Astrocyte (in vitro differentiated cells and primary cell): ENCODE measurements at places on chromosomes 6 and 20. TPM values are rescaled to one million over a fixed set of nuclear protein-coding genes. Genes with fewer than 3 reads are reported as not detected.

- H3K36me3 ChIP-seq = no peaks in the 10 kb centered on the region
- H3K4me1 ChIP-seq = no peaks in the 10 kb centered on the region
These were observed 76.6 kb upstream of the CST7 start for GRCh38 chr20:24872291-24873024.

GHRH gene
- not detected in 2 replicates for total RNA-seq

HM13 gene
- total RNA-seq = 399 and 435 TPM in 2 replicates

SLC17A3 gene
- total RNA-seq = not detected in 2 replicates

- peak overlapping the region; percentile 99 for H3K4me3 ChIP-seq
- H3K27ac ChIP-seq = peak overlapping the region; percentile 99
- H3K27me3 ChIP-seq = no peaks in the 10 kb centered on the region
- H3K4me1 ChIP-seq = peaks cover 19% of the 10 kb centered on the region
- DNase-seq = no peak
These were observed 616 bp downstream of the CHMP4B start for GRCh38 chr20:33811776-33812151.

DNA sequence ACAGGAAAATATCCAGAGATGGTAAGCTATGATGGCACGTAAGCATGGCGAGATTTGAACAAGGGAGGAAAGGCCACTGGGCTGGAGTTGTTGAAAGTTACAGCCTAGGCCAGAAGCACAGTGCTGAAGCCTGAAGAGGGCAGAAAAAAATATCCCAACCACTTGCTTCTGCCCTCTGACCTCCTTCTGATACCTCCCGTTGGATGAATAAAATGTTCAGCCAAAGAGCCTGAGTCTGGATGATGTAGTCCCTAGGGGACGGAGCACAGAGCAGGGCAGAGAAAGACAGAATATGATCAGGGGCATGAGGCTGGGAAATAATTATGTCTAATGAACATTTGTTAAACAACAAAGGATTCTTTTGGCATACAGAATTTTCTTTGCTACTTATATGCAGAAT is 19.7 kb downstream of the KLHL31 start:
- no peak for DNase-seq
- no peak overlapping the region for H3K27ac ChIP-seq
- no peaks in the 10 kb centered on the region for H3K27me3 ChIP-seq

- H3K36me3 ChIP-seq = no peaks in the 10 kb centered on the region
- DNase-seq = no peak
- H3K4me3 ChIP-seq = no peak overlapping the region
- no peak overlapping the region for H3K27ac ChIP-seq
- H3K27me3 ChIP-seq = no peaks in the 10 kb centered on the region
- no peaks in the 10 kb centered on the region for H3K4me1 ChIP-seq
These were observed 128.5 kb downstream of the TRDN start for GRCh38 chr6:123508290-123508689.

DNA sequence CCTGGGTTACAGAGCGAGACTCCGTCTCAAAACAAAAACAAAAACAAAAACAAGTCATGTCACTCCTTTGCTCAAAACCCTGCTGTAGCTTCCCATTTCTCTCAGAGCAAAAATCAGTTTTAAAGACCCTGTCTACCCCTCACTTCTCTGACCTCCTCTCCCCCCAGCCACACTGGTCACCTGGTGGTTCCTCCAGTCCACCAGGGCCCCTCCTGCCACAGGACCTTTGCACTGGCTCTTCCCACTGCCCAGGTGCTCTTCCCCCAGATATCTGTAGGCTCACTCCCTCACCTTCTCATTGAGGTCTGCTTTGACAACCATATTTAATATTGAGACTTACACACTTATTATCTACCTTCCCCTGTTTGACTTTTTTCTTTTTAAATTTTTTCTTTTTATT is 4.9 kb upstream of the TEAD3 start:
- no peak for DNase-seq
- H3K36me3 ChIP-seq = no peaks in the 10 kb centered on the region
- peaks cover 17% of the 10 kb centered on the region for H3K4me1 ChIP-seq

PRL gene
- not detected in 2 replicates for total RNA-seq

AKAP7 gene
- total RNA-seq = 4.6 and 4.9 TPM in 2 replicates

DNA sequence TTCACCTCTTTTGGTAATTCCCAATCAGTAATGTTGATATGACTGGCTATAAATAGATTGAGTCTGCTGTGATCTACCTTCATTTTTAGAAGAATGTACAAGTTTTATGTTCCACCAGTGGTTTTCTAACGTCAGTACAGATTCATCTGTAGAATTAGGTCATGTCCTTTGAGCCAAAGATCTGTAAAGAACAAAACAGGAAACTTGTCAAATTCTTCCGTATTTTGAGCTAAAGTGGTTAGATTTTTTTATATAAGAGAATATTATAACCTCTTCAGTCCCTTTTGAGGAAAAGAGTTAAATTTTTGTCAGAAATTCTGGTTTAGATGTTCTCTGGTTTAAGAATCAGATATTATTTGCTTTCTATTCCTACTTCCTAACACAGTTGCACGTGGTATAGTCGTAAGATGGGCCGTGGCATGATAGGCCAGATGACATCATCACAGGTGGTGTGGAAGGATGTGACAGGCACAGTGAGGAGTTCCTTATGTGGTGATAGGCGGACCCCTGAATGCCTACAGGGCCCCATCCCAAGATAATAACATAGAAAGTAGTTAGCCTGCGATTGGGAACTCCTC is 62.3 kb downstream of the SNX9 start:
- H3K27ac ChIP-seq = no peak overlapping the region
- DNase-seq = no peak
- peaks cover 31% of the 10 kb centered on the region for H3K36me3 ChIP-seq
- H3K4me1 ChIP-seq = no peaks in the 10 kb centered on the region
- H3K4me3 ChIP-seq = no peak overlapping the region

AGPAT1 gene
- 94.8 and 98.1 TPM in 2 replicates for total RNA-seq

GRCh38 chr20:12058216-12058615 is 140.5 kb downstream of the BTBD3 start:
- no peaks in the 10 kb centered on the region for H3K27me3 ChIP-seq
- H3K36me3 ChIP-seq = no peaks in the 10 kb centered on the region
- DNase-seq = peak; percentile 42
- H3K4me3 ChIP-seq = no peak overlapping the region
- no peak overlapping the region for H3K27ac ChIP-seq

- H3K36me3 ChIP-seq = no peaks in the 10 kb centered on the region
- H3K4me1 ChIP-seq = no peaks in the 10 kb centered on the region
- no peak overlapping the region for H3K4me3 ChIP-seq
- no peak for DNase-seq
These were observed 89.5 kb downstream of the NCOA3 start for GRCh38 chr20:47591231-47591630.

- H3K27ac ChIP-seq = no peak overlapping the region
- H3K36me3 ChIP-seq = no peaks in the 10 kb centered on the region
- no peaks in the 10 kb centered on the region for H3K27me3 ChIP-seq
- no peak for DNase-seq
These were observed 4.9 kb upstream of the FAM83C start for GRCh38 chr20:35297155-35297554.

DNA sequence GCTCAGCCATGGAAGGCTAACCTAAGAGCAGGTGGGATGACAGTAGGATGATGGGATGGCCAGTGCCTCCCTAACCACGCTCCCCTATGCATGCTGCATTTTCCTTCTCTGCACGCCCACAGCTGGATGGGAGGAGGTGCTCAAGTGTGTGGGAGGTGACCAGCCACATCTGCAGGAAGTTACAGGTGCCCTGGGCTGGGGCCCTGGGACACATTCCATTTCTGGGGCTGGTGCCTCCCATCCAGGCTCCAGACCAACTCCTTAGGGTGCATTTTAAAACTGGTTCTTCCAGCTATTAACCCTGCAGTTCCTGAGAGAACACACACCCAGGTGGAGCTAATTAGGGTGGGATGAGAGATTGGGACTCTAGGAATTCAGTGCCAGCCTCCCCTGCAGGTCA is 135.3 kb upstream of the ARMC2 start:
- no peaks in the 10 kb centered on the region for H3K27me3 ChIP-seq
- no peak overlapping the region for H3K27ac ChIP-seq
- H3K36me3 ChIP-seq = no peaks in the 10 kb centered on the region
- H3K4me3 ChIP-seq = no peak overlapping the region
- no peak for DNase-seq

DNA sequence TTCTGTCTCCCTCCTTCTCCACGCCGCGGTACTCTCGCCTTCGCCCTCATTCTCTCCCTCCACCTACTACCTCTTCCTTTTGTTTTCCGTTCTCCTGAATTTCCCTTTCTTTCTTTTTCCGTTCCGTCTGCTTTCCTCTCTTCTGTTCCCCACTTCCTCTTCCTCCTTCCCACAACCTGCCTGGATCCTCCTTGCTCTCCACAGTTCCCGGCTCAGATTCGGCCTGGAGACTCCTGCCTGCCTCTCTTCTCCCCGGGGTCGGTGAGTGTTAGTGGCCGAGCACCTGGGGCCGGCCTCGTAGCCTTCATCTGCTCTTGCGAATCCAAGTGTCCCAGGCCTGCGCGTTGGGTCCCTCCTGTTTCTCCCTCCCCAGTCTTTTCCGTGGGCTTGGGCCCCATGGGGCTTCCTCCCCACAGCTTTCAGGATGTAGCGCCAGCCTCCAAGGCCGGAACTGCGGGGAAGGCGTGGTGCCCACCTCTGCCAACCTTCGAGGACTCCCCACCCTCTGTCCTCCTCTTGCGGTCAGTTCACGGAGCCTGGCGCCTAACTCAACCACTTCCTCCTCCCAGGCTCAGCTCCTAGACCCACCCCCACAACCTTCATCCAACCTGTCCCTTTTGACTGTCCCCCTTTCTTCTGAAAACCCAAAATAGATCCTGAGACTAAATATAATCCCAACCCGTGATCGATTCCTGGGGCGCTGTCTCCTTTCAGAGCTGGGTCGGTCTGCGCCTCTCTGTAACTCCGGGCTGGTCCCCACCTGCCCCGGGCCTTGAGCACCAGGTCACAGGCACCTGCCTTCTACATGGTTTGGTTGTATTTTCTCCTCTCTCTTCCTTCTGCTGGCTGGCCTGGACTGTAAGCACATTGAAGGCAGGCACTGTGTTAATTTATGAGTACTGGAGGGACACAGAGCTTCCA is 6.8 kb downstream of the NRN1 start:
- DNase-seq = no peak
- H3K27ac ChIP-seq = no peak overlapping the region
- peaks cover 13% of the 10 kb centered on the region for H3K4me1 ChIP-seq
- H3K27me3 ChIP-seq = peaks cover 96% of the 10 kb centered on the region
- no peaks in the 10 kb centered on the region for H3K36me3 ChIP-seq

DNA sequence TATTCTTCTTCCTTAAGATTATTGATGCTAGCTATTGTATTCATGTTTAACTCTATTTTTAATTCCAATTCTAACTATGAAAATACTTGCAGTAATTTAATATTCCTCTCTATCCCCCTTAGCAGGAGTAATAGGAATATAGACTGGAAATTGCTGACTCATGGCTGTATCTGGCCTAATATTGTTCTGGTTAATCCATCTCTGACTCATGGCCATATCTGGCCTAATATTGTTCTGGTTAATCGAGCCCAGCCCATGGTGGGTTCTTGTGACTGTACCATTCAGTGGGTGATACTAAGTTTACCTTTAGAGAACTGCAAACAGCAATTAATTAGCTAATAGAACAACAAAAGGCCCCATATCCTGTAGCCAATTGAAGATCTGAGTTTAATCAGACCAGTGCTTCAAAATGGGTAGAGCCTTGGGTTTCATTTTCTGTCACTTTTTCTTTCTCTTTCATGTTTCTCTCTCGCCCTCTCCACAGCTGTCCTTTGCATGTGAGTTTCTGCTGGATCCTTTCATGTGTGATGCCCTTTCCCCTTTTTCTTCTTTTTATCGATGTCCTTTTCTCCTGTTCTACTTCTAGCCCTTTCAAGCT is 50.6 kb downstream of the SLC22A3 start:
- DNase-seq = peak; percentile 21
- H3K4me3 ChIP-seq = no peak overlapping the region
- no peaks in the 10 kb centered on the region for H3K27me3 ChIP-seq
- no peaks in the 10 kb centered on the region for H3K4me1 ChIP-seq
- H3K27ac ChIP-seq = no peak overlapping the region

GRCh38 chr6:35454391-35455110 is 2.4 kb downstream of the FANCE start:
- no peaks in the 10 kb centered on the region for H3K27me3 ChIP-seq
- DNase-seq = no peak
- peaks cover 16% of the 10 kb centered on the region for H3K4me1 ChIP-seq
- no peaks in the 10 kb centered on the region for H3K36me3 ChIP-seq
- no peak overlapping the region for H3K4me3 ChIP-seq
- no peak overlapping the region for H3K27ac ChIP-seq

DNA sequence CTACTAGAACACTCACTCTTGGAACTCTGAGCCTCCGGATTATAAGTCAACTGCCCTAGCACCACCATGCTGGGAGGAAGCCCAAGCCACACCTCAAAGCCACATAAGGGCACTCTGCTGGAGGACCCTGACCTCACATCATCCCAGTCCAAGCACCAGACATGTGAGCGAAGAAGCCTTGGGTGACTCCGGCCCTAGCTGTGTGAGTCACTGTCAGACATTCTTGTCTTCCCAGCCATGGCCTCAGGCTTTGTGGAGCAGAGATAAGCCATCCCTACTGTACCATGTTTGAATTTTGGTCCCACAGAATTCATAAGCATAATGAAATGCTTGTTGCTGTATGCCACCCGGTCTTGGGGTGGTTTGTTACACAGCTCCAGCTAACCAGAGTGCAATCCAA is 247.7 kb downstream of the SOD2 start:
- no peak overlapping the region for H3K27ac ChIP-seq
- H3K4me1 ChIP-seq = no peaks in the 10 kb centered on the region
- H3K36me3 ChIP-seq = no peaks in the 10 kb centered on the region
- no peak overlapping the region for H3K4me3 ChIP-seq
- DNase-seq = no peak

DDO gene
- total RNA-seq = not detected in 2 replicates

- peak overlapping the region; percentile 40 for H3K4me3 ChIP-seq
- no peak for DNase-seq
- no peak overlapping the region for H3K27ac ChIP-seq
- no peaks in the 10 kb centered on the region for H3K36me3 ChIP-seq
These were observed 1.0 kb upstream of the VGLL2 start for GRCh38 chr6:117264369-117264691.

DNA sequence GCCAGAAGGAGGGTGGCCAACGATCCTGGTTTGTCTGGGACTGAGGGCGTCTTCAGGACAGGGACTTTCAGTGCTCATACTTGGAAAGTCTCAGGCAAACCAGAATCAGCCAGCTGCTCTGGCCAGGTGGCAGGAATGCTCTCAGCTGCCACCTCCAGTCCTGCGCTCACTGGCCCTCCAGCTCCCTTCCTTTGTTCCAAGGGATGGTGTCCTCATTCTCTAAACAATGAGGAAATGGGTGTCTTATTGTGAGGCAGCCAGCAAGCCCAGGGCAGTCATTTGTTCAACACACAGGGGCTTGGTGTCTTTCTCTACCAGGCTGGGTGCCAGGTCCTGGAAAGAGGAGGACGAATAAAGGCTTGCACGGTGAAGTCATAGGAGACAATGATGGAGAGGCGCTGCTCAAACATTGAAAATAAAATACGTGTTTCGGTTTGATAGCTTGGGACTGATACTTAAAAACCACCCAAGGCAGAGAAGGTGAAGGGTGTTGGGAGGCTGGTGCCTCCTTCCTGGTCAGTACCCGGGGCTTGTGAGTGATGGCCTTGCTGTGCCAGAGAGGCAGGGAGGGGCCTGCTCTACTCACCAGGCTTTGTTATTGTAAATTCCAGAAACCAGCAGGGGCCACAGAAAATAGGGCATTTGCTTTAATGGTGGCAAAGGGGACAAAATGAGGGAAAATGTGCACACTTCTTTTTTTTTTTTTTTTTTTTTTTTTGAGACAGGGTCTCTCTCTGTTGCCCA is 11.3 kb upstream of the TMEM181 start:
- DNase-seq = peak; percentile 31
- H3K4me3 ChIP-seq = no peak overlapping the region
- H3K4me1 ChIP-seq = no peaks in the 10 kb centered on the region
- H3K27me3 ChIP-seq = no peaks in the 10 kb centered on the region
- no peaks in the 10 kb centered on the region for H3K36me3 ChIP-seq

GRCh38 chr20:12773936-12774335 is 234.8 kb upstream of the SPTLC3 start:
- H3K27me3 ChIP-seq = no peaks in the 10 kb centered on the region
- H3K36me3 ChIP-seq = no peaks in the 10 kb centered on the region
- no peak overlapping the region for H3K4me3 ChIP-seq

MACROD2 gene
- total RNA-seq = 2.4 and 2.8 TPM in 2 replicates

THBS2 gene
- 135 and 260 TPM in 2 replicates for total RNA-seq
